ENCODE measurements at places on chromosomes 7 and 10.

DNA sequence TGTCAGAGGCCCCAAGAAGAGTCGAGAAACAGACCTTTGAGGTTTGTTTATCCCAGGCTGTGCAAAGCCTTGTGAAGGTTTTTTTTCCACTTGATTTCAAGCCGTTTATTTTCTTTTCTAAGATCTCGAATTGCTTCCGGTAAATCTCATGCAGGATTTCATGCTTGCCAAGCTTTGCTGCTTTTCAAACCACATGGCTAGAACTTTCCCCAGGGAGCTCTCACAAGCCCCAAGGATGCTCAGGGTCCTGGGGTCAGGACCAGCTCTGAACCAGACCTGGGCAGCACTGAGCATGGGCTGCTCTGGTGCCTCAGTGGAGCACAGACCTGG is 48.0 kb upstream of the AQP1 start:
- peak; percentile 87 for DNase-seq

GRCh38 chr10:80199828-80200227 is 5.5 kb downstream of the ANXA11 start:
- peak; percentile 91 for DNase-seq

GRCh38 chr10:95796504-95796903 is 40.5 kb downstream of the ENTPD1 start:
- DNase-seq, result no peak

DNA sequence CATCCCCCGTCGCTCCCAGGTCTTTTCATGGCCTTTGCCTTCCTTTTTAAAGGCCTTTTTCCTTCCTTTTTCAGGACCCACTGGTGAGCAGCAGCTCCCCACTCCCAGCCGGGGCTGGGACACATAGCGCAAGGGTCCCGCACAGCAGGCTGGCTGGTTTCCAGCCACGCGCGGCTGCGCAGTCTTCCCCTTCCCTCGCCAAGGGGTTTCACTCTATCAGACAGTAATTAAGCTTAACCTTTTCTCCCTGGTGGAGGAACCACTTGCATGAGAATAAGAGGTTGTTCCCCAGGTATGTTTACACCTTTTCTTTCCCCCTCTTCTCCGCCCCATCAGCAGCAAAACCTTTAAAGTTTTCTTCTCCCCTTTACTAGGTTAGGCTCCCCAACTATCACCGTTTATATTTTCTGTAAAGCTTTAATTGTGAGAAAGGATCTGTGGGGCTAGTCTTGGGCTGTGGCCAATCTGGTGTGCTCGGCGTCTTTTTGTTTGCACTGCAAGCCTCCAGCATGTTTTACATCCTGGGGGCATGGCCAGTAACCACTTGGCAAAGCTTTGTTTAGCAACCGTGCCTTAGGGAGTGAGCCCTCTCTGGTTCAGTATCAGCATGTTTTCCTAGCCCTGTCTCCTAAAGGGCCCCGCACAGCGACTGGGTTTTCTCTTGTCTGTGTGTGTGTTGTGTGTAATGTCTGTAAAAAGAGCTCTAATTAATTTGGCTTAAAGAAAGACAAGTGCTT is 219.6 kb downstream of the PHF14 start:
- peak; percentile 37 for DNase-seq

DNA sequence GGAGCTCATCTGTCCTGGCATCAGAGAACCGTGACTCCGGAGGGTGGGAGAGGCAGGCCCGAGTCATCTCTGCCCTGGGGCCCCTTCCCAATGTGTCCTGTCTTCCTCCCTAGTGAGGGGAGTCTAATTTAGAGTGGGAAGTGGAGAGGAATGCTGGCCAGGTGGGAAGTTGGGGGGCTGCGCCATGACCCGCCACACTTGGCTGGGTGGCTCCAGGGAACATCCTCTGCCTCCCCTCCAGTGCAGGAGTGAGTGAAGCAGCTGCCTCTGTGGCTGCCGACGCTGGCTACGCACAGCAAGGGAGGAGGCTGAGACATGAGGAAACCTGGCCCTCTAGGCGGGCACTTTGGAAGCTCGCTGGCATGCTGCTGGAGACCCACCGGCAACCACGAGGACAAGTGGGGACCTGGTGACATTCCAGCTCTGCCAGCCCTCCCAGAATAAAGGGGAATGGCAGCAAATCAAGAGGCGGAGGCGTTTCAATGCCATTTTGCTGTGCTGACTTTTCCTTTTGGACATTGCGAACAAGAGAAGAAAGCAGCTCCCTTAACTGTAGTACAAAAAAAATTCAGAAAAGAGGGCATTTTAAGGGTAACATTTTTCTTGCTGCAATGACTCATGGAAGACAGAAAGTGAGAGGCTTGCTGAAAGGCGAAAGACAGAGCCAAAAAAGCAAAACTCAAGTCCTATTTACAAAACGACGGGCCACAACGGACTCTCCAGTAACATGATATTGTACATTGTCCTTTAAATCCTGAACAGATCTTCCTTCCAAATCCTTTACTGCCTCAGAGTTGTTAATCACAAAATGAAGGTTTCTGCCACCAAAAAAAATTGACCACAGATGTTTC is 121.2 kb upstream of the PITRM1 start:
- DNase-seq, result peak; percentile 24

- DNase-seq, result no peak
Measured at GRCh38 chr7:158027646-158028045, 560.0 kb downstream of the PTPRN2 start.

- peak; percentile 80 for DNase-seq
Measured at GRCh38 chr10:90288391-90288933, 569.4 kb downstream of the HTR7 start.

GRCh38 chr10:12381536-12382156 is 32.3 kb downstream of the CAMK1D start:
- no peak for DNase-seq

- DNase-seq, result peak; percentile 85
Measured at GRCh38 chr7:87312215-87312865, 33.1 kb upstream of the CROT start.

GRCh38 chr10:95312257-95312656 is 21.5 kb upstream of the PDLIM1 start:
- DNase-seq, result no peak

DNA sequence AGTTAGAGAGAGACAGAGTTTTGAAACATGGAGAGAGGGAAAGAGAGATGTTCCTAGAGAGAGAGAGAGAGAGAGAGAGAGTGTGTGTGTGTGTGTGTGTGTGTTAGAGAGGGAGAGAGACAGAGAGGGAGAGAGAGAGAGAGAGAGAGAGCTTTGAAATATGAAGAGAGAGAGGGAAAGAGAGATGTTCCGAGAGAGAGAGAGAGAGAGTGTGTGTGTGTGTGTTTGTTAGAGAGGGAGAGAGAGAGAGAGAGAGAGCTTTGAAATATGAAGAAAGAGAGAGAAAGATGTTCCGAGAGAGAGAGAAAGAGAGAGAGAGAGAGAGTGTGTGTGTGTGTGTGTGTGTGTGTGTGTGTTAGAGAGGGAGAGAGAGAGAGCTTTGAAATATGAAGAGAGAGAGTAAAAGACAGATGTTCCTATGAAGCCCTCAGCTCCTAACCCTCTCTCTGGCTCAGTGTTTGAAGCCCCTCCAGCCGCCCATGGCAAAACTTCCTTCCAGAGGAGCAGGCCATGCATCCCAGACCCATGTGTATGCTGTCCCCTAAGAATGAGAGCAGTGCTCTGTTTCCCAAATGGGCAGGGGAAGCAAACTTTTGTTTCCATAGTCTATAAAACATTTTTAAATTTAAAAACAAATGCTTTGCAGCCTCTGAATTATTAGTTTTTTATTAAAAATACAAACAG is 130.9 kb downstream of the KCNMA1 start:
- DNase-seq, result peak; percentile 36

- no peak for DNase-seq
Measured at GRCh38 chr7:67619175-67619574, 622.5 kb downstream of the TYW1 start.

GRCh38 chr10:31090894-31091607 is 59.4 kb upstream of the ZNF438 start:
- DNase-seq, result peak; percentile 88

GRCh38 chr7:29342761-29343160 is 148.2 kb downstream of the CHN2 start:
- no peak for DNase-seq

GRCh38 chr10:11529276-11529903 is 82.1 kb downstream of the USP6NL start:
- DNase-seq, result no peak

GRCh38 chr7:47521011-47521795 is 60.7 kb downstream of the TNS3 start:
- DNase-seq, result no peak

GRCh38 chr10:68526634-68527307 is 552 bp downstream of the SLC25A16 start:
- DNase-seq, result no peak

DNA sequence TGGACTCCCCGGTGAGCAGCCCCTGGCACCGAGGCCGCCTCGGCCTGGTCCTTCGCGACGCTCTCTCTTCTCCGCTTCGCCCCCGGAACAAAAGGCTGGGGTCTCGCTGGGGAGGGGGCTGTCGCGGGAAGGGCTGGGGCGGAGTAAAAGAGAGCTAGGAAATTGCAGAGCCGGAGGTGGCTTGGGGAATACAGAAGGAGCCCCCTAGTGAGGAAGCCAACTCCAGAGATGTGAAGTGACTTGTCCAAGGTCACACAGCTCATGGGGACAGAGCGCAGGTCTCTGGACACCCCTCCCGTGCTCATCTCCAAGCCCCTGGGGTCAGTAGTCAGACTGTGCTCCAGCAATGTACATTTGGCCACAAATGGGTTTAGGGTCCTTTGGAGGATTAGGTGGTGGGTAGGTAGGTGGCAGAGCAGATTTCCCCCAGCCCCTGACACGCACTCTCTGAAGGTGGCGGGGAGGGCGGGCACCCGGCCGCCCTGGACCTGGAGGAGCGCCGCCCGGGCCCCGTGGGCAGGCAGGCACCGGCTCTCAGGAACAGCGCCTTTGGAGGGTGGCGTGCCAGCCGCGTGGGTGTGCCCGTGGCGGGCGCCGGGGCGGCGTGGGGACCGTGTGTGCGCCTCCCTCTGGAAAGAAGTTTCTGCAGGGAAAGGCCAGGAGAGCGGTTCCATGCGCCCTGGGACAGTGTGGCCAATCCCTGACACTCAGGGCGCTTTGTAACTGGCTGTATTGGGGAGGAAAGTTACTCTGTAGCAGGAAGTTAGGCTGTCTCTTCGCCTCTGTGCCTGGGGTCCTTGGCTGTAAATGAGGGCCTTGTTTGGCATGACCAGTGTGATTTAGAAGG is 910 bp downstream of the WIPF3 start:
- no peak for DNase-seq

- DNase-seq, result peak; percentile 5
Measured at GRCh38 chr7:72710983-72711382, 117.0 kb downstream of the TYW1B start.

GRCh38 chr10:36711361-36711760 is 414.0 kb upstream of the ANKRD30A start:
- no peak for DNase-seq

DNA sequence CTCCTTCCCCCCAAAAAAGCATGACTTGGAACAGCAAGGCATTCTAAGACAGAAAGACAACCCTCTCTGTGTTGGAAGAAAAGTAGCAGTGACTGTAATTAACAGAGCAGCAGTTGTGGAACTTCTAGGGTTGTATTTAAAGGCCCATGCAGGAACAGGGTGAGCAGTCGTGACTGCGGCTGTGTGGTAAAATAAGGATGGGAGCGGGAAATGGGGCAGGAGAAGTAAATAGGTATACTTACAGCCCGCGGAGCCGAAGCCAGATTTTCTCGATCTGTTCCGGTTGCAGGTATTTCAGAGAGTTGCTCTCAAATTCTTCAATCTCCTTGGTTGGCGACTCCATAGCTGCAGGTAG is 179 bp downstream of the PDE1C start:
- no peak for DNase-seq

GRCh38 chr7:152383341-152384234 is 52.2 kb downstream of the KMT2C start:
- DNase-seq, result peak; percentile 93

- no peak for DNase-seq
Measured at GRCh38 chr7:10536561-10536960, 437.1 kb upstream of the PHF14 start.

- no peak for DNase-seq
Measured at GRCh38 chr7:1160670-1161021, 650 bp upstream of the ZFAND2A start.

DNA sequence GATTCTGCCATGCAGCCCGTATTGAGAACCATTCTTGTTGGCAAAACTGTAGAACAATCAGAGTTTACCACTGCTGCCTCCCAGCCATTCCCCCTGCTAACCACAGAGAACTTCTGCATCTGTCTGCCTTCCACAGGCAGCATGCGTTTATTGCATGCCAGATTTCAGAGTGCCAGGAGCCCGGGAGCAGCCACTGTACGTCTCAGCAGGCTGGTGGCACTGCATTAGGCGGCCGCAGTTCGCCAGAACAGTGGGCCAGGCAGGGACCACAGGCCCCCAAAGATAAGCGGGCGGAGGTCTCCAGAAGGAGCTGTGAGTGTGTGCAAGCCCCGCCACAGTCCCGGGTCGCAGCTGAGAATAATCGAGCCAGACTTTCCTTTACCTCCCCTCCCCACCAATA is 31.8 kb downstream of the ZNF467 start:
- DNase-seq, result no peak

DNA sequence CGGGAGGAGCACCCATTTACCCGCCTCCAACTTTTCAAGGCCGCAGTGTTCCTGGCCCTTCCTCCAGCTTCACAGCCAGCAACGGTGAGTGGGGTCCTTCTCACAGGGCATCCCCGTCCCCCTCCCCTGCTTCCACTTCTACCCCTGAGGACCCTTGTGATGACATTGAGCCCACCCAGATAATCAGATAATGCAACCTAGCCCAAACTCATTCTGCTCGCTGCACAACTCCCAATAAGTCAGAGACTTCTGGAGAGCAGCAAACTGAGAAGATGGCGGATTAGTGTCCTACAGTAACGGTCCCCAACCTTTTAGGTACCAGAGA is 74.5 kb downstream of the OAT start:
- no peak for DNase-seq

GRCh38 chr7:130150587-130150986 is 54.6 kb downstream of the TMEM209 start:
- DNase-seq, result no peak

DNA sequence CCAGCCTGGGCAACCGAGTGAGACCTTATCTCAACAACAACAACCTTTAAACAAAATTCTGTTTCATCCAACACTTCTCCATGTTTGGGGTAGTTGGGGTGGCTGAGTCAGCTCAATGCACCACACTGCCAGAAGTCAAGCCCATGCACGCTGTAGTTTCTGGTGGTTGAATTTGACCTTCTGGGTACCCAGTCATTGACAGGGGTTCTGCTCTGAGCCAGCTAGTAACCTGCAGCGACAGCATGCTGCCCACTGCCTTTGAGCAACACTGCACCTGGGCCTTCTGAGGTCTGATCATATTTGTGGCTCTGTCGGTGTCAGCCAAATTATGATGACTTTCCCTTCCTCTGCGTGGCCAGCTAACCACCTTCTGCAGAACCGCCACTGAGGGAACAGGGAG is 84.6 kb upstream of the ZNF438 start:
- DNase-seq, result no peak

GRCh38 chr10:72328045-72328828 is 26.5 kb downstream of the DNAJB12 start:
- DNase-seq, result peak; percentile 81

DNA sequence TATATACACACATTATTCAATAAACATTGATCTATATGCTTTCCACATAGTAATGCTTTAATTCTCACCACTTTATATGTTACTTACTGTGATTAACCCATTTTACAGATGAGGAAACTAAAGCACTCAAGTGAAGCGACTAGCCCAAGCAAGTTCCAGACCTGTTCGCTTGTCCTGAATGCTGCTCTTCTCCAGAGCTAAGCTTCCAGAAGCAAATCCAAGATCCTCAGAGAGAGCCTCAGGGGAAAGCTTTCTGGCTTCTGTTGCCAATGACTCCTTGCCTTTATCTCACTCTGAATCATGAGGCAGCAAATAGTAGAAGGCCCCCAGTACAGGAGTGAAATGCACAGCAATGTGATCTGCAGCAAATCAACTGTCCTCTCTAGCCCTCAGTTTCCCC is 32.2 kb downstream of the XPNPEP1 start:
- DNase-seq, result no peak
